GM23338 (cell line): ENCODE measurements at places on chromosomes 11 and 22. TPM values are rescaled to one million over a fixed set of nuclear protein-coding genes. Genes with fewer than 3 reads are reported as not detected.

DNA sequence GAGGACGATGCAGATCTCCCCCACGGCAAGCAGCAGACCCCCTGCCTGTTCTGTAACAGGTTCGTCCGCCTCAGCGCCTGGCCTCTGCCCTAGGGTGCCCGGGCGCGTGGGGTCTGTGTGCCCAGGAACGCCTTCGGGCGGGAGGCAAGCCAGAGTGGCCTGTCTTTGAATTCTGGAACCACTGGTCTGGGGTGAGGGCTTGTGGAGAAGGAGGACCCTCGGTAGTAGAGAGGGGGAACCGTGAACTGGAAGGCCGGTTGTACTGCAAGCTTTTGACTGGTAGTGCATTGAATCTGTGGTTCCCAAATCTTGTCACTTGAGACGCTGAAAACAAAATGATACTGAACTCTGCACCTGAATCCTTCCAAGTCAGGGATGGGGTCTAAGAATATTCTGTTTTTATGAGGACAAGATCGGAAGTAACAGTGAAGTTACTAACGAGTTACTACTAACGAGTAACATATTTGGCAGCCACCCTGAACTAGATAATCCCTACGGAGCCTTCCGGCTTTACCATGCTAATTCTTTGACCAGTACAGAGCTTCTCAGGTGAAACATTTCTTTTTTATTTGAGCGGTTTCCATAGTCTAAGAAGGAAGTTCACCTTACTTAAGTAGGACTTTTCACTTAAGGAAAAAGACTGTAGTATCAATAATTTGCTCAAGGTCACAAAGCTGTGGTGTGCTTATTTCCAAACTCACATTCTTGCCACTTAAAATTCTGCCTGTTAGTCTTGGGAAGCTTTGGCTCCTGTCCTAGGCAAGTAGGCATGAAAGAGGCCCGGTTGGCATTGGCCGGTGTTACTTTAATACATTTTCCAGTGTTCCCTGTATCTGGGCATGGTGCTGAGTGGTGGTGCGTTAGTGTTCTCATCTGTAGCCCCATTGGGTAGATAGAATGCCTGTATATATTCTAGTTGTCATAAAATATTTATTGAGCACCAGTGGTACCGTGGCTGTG is 860 bp downstream of the PRMT3 start:
- H3K4me1 ChIP-seq, result peaks cover 7% of the 10 kb centered on the region; the same call in 1 of the 2 replicates
- no peaks in the 10 kb centered on the region for H3K27me3 ChIP-seq
- peak overlapping the region; percentile 94 for H3K4me3 ChIP-seq
- peak overlapping the region; percentile 80 for H3K27ac ChIP-seq
- DNase-seq, result no peak

- peaks cover 13% of the 10 kb centered on the region for H3K4me1 ChIP-seq
- DNase-seq, result no peak
- H3K27me3 ChIP-seq, result peaks cover 11% of the 10 kb centered on the region; the same call in 1 of the 2 replicates
- H3K36me3 ChIP-seq, result no peaks in the 10 kb centered on the region
- no peak overlapping the region for H3K27ac ChIP-seq
- no peak overlapping the region for H3K4me3 ChIP-seq
Observed at GRCh38 chr11:74470526-74470925, 3.2 kb upstream of the KCNE3 start.

GRCh38 chr11:16356761-16357393 is 531 bp upstream of the SOX6 start:
- peaks cover 44% of the 10 kb centered on the region for H3K4me1 ChIP-seq
- DNase-seq, result no peak
- no peaks in the 10 kb centered on the region for H3K36me3 ChIP-seq
- no peak overlapping the region for H3K4me3 ChIP-seq
- H3K27ac ChIP-seq, result no peak overlapping the region

- no peak overlapping the region for H3K27ac ChIP-seq
- H3K27me3 ChIP-seq, result no peaks in the 10 kb centered on the region
- no peak overlapping the region for H3K4me3 ChIP-seq
Observed at GRCh38 chr11:92552942-92553341, 328.3 kb downstream of the FAT3 start.

GRCh38 chr22:43419371-43420080 is 7.7 kb downstream of the MPPED1 start:
- DNase-seq, result no peak
- H3K27ac ChIP-seq, result no peak overlapping the region
- H3K4me3 ChIP-seq, result no peak overlapping the region
- no peaks in the 10 kb centered on the region for H3K36me3 ChIP-seq

CD151 gene
- total RNA-seq, result 109 and 119 TPM in 2 replicates

BARX2 gene
- total RNA-seq, result not detected in 2 replicates

TSGA10IP gene
- total RNA-seq, result 1.1 and 2.0 TPM in 2 replicates

OR2AT4 gene
- total RNA-seq, result not detected in 2 replicates
